Activated naive CD8-positive, alpha-beta T cell treated with anti-CD3 and anti-CD28 coated beads for 36 hours (primary cell): ENCODE measurements at places on chromosomes 5 and 9. TPM values are rescaled to one million over a fixed set of nuclear protein-coding genes. Genes with fewer than 3 reads are reported as not detected.

- no peak for DNase-seq
Observed at GRCh38 chr9:87857948-87858335, 24.7 kb upstream of the SPATA31E1 start.

DNA sequence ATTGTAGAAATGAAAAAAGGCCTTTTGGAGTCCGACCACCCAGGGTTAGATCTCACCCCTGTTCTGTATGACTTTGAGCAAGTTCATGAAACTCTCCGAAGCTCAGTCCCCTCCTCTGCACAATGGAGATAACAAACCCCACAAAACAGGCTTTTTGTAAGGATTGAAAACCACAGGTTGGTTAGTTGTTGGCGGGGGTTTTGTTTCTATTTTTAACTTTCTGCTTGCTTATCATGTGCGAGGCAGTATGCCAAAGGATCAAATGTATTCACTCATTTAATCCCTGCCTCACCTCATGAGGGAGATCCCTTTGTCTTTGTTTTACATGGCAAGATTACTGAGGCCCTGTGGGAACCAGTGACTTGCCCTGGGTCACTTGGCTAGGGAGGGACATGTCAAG is 539.1 kb downstream of the CDK5RAP2 start:
- no peak for DNase-seq

DNA sequence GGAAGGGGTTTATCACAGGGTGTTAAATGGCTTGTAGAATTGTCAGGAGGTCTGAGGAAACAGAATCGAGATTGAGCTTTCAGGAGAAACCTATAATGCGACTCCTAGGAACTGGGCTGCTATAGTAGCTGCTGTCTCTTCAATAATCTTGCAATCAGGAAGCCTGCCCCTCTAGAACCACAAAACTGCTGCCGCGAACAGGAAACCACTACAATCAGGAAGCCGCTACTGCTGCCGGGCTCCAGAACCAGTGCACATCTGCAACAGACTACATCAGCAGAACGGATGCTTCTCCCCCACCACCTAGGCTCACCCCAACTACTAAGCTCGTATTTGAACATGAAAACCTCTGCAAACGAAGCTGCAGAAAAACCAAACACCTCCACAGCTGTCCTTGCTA is 31.6 kb downstream of the TNFSF8 start:
- peak; percentile 67 for DNase-seq

GRCh38 chr5:126814721-126815404 is 37.9 kb downstream of the LMNB1 start:
- no peak for DNase-seq

DNA sequence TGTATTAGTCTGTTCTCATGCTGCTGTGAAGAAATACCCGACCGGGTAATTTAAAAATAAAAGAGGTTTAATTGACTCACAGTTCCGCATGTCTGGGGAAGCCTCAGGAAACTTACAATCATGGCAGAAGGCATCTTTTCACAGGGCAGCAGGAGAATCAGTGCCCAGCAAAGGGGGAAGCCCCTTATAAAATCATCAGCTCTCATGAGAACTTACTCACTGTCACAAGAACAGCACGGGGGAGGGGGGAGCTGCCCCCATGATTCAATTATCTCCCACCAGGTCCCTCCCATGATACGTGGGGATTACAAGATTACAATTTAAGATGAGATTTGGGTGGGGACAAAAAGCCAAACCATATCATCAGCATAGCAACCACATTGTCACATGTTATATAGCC is 102.5 kb downstream of the GPBP1 start:
- DNase-seq = peak; percentile 4

GRCh38 chr5:87122151-87122977 is 145.3 kb upstream of the RASA1 start:
- DNase-seq = no peak

DNA sequence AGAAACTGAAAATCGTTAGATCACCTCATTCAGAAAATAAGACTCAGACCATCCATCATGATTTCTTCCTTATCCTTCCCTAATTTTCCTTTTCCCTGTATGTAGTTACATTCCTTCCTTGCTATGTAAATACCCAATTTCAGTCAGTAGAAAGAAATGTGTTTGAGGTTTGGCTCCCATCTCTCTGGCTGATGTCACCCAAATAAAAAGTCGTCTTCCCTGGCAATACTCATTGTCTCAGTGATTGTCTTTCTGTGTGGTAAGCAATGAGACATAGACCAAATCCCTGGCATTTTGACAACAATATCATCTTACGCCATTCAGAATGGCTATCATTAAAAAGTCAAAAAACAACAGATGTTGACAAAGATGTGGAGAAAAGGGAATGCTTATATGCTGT is 303.9 kb upstream of the EDIL3 start:
- no peak for DNase-seq

GRCh38 chr5:15014809-15015208 is 143.2 kb upstream of the ANKH start:
- DNase-seq = no peak

GRCh38 chr5:95907067-95907705 is 54.5 kb downstream of the ELL2 start:
- DNase-seq = no peak

DNA sequence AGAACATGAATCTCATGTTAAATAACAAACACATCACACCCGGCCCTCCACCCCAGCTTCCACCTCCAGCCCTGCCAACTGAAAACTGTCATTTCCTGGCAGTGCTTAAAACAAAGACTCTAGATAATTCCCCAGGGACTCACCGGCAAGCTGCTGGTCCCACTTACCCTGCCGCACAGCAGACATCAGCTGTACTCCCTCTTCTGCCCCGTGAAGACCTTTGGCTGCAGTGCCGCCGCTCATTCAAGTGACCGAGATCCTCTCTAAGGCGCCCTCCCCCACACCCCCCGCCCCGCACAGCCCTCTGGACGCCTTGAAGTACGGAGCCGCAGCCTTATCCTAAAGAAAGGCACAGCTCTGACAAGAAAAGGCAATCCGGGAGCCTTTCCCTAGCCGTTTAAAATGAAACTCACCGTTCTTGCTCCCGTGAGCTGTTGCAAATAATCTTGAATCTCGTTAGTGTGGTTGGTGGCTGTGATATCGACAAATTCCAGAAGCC is 434 bp downstream of the GLRX start:
- no peak for DNase-seq

DNA sequence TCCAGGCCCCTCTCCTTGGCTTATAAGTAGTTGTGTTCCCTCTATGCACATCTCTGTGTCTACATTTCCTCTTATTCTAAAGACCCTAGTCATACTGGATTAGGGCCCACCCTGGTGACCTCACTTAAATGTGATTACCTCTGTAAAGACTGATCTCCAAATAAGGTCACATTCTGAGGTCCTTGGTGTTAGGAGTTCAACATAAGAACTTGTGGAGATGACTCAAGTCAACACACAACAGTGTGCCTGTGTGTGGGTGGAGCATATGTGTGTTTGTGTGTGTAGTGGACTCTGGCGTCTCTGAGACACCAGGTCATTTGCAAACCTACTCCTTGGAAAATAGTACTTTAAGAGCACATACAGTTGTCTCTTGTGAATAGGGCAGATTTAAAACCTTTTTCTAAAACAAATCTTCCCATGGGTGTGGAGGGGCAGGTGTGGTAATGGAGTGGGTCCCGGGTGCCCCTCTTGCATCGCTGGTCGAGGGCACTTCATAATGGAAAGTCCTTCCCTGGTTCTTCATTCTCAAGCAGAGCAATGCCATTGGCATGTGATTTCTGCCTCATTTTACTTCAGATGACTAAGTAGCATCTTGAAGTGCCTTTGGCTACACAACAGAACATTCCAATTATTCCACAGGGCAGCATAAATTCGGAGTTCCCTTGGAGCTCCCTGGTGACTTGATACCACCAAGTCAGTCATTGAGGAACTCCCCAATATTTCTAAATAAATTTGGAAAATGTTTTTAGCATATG is 84.4 kb downstream of the C9orf152 start:
- DNase-seq = no peak

DNA sequence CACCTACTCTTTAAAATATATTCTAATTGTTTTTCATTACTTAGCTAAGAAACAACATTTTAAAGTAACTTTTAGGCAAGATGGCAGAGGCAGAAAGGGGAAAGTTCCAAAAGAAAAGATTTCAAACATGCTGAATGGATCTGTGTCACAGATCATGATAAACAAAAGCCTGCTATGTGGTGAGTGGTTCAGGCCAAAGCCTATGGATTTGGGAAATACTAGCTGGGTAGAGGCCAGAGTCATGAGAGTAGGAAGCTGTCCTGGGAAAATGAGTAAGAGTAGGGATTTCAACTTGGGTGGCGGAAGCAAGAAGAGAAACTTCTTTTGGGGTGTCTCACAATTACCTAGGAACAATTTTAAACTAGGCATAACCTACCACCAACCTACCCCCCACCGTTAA is 68.7 kb upstream of the GRHPR start:
- no peak for DNase-seq

GRCh38 chr9:126608551-126608950 is 5.2 kb upstream of the LMX1B start:
- DNase-seq = no peak

GRCh38 chr5:83911367-83911919 is 190.8 kb upstream of the HAPLN1 start:
- no peak for DNase-seq

GRCh38 chr5:149496166-149496565 is 55.1 kb downstream of the CSNK1A1 start:
- no peak for DNase-seq

DNA sequence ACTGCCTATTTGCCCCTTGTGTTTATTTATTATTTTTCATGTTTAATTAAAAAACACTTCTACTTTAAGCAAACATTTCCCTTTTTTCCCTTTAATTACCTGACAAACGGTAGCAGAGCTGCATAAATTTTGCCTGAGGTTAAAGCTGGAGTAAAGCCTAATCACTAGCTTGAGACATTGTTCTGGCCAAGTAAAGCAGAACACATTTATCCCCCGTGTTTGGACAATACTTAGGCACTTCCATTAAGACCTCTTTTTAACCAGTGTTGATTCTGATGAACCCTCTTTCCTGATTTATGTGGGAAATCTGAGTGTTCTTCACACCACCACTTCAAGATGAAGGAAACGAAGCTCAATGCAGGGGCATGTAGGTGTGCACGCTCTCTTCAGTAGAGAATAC is 54.5 kb downstream of the BNC2 start:
- DNase-seq = no peak

Gene DNAJC21
- total RNA-seq = 51.4 TPM

Gene IFNA2
- not detected for total RNA-seq

Gene ANKRD20A1
- not detected for total RNA-seq

Gene PHYHD1
- 0.52 TPM for total RNA-seq

Gene SLC1A1
- 0.10 TPM for total RNA-seq

Gene WNK2
- total RNA-seq = 0.88 TPM

Gene GPRIN1
- 1.5 TPM for total RNA-seq

Gene DIMT1
- total RNA-seq = 59.6 TPM

Gene MARVELD2
- 0.31 TPM for total RNA-seq
